ENCODE measurements at places on chromosomes 7 and 10.

DNA sequence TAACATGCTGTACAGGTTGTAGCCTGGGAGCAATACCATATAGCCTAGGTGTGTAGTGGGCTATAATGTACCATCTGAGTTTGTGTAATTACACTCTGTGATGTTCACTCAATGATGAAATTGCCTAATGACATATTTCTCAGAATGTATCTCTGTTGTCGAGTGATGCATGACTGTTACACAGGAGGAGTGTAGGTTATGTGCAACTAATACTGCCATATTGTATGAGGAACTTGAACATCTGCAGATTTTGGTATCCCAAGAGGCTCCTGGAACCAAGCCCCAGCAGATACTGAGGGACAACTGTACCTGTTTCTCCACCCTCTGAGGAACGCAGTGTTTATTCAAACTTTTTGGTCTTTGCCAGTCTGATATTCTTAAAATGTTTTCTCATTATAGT, 38.6 kb downstream of the NACAD start:
- no peak for DNase-seq

- no peak for DNase-seq
Measured at GRCh38 chr10:22978287-22978686, 50.4 kb downstream of the ARMC3 start.

GRCh38 chr10:107356396-107356795, 191.9 kb upstream of the SORCS1 start:
- no peak for DNase-seq

DNA sequence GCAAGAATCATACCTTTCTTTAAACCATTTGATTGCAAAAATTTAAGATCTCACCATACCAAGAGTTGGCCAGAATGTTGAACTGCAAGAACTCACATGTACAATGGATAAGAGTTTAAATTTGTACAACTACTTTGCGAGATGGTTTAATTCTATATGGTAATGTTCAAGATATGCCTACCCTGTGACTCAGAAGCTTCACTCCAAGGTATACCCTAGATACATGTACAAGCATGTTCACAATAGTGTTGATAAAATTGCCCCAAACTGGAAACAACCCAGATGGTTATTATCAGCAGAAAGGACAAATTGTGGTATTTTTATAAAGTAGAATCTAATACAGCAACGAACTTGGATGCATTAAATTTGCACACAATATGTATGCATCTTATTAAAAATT, 25.1 kb upstream of the RAB18 start:
- DNase-seq: no peak

GRCh38 chr7:85023916-85024315, 162.9 kb downstream of the SEMA3D start:
- DNase-seq: no peak

DNA sequence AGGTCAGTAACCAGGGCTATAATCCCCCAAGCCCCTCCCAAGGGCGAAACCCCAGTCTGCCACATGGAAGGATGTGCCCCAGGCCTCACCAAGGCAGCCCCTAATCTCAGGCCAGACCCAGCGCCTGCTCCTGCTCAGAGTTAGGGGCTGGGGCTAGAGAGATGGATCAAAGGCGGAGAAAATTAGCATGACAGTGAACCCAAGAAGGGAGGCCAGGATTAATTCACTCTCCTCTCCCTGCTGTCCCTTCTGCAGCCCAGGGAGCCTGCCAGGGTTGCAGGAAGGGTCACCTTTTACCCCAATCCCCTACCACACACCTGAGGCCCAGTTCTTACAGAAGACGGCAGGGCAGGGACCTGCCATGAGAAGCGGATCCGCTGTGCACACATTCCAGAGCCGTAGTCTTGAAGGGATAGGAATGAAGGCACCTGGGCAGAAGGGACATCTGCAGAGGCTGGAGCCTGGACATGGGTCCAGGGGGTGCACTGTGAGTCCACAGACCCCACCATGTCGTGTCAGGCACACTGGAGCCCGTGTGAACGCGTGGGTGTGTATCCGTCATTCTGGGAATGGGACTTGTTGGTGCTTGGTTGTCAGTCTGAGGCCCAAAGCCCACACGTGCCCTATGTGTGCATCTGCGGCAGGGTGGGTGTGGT, 11.9 kb upstream of the ZMIZ1 start:
- no peak for DNase-seq

DNA sequence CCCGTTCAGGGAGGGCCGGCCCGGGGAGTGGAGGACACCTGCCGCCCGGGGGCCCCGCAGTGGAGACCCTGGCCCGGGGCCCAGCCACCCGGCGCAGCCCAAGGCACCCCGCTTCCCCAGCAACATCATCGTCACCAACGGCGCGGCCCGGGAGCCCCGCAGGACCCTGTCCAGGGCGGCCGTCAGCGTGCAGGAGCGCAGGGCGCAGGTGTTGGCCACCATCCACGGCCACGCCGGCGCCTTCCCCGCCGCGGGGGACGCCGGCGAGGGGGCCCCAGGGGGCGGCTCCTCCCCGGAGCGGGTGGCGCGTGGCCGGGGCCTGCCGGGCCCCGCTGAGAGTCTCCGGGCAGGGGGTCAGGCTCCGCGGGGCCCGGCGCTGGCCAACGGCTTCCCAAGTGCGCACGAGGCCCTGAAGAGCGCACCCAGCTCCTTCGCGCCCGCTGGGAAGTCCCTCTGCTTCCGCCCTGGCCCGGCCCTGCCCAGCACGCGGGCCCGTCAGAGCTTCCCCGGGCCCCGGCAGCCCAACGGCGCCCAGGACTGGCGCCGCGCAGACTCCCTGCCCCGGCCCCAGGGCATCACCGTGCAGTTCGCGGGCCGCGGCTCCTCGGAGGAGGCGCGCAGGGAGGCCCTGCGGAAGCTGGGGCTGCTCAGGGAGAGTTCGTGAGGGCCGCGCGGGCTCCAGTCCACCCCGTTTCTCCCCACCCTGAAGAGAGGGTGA, 46.7 kb downstream of the PROSER2 start:
- DNase-seq: no peak

DNA sequence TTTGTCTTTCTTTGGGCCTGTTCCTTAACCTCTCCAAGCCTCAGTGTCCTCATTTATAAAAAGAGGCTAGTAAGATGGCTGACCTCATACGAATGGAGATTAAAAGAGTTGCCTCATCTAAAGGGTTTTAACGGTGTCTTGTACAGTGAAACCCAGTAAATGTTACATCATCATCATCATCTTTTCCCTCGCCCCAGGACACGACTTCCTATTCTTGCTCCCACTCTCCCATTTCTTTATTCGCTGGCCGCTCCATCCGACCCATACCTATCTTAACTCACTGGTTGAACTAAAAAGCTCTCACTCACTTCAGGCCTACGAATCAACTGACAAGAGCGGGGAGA, 554 bp downstream of the FRA10AC1 start:
- DNase-seq: no peak

DNA sequence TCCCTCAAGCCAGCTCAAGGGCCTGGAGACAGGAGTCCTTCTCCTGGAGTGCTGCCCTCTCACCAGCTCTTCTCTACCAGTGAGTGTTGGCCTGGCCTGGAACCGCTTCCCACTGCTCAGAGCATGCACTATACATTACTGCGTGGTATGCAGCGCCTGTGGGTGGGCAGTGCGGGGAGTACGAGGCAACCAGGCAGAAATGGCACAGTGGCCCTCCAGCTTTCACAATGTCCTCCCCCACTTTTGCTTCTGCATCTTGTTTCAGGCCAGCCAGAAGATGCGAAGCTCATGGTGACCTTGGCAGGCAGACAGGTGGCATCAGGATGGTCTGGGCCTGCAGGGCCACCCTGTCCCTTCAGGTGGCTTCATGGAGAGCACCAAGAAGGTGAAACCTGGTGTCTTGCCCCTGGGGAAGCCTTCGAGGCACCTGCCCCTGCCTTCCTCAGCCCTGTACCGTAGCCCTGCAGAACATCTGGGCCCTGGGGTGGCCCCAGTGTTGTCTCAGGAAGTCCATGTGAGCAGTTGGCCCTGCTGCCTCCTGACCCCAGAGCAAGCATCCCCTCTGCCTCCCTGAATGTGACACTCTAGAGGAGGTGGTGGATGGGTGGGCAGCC, 35.8 kb downstream of the RASGEF1A start:
- no peak for DNase-seq

GRCh38 chr10:112855134-112855533, 94.9 kb upstream of the TCF7L2 start:
- DNase-seq: no peak

DNA sequence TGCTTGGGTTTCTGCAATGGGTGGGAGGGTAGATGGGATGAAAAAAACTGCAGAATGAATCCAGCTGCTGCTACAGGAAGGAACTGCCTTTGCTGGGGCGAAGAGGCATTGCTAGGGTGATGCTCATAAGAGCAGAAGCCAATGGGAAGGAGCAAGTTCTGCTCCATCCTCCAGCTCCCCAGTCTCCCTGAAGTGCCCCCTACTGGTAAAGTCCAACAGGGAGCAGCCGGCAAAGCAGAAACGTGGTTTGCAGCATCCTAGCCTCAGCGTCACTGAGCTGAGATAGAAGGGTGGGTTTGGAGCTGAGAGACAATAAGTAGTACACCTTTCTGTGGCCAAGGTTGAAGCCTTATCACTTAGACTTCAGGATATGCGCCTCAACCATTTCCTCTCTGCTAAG, 220.5 kb downstream of the CCSER2 start:
- DNase-seq: no peak

GRCh38 chr10:131692686-131693334, 208.0 kb upstream of the PPP2R2D start:
- no peak for DNase-seq

- DNase-seq: no peak
Measured at GRCh38 chr10:79093658-79094411, 25.1 kb downstream of the ZMIZ1 start.

- DNase-seq: no peak
Measured at GRCh38 chr7:159177284-159177953, 32.8 kb upstream of the VIPR2 start.

- DNase-seq: no peak
Measured at GRCh38 chr7:155166673-155167370, 96.7 kb downstream of the HTR5A start.

DNA sequence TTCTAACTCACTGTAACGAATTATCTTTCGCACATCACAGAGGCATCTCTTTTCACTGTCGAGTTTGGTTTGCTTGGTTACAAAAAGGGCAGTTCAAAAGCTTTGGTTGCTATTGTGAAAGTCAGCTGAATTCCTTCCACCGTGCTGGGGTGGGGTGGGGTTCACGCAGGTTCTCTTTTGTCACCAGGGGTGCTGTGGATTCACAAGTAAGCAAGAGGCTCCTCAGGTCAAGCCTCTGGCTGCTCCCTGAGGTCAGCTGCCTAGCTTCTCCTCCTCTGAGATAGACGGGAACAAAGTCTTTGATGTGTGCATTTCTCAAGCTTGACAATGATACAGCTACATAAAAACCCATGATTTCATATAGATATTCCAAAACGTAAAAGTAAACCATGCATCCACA, 47.7 kb downstream of the EGFR start:
- no peak for DNase-seq

DNA sequence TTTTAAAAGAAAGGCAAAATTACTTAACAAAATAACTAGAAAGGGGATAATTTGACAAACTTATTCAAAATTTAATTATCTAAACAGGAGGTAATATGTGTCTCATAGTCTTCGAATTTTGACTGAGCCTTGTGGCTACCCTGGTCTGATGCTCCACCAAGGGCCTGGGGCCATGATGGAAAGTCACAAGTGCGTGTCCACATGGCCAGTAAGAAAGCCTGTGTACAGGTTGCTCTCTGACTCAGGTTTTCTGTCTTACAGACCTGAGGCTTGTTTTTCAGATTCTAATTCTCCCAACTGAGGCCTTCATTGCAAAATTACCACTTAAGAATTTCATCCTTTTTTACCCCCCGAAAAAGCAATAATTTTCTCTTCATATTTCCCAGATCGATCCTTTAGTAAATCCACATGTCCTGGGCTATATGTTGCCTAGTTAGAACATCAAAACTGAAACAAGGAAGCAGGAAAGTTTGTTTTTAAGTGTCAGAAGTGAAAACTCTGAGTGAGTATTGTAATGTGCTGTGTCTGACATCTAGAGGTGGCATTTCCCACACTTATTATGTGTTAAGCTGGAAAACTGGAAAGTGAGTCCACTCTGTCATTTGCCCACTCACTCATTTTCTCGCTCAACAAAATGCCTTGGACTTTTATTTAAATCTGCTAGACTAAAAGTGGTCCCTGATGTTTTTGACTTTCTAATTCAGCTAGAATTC, 10.0 kb downstream of the CYP3A43 start:
- no peak for DNase-seq

DNA sequence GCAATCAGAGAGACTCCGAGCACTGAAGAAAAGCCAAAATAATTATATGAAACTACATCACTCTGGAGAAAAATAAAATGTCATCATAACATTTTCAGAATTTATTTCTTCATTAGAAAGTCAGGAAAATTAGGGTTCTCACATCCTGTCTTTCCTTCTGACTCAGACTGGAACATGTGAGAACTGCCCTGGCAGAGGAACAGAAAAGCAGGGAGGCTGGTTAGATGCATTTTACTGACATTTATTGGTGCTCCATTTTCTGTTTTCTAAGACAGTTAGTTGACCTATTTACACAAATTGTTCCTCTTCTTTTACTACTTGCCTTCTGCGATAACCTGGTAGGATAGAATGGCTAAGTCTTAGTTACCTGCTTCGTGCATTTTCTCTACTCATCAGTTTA, 58.6 kb upstream of the ANK3 start:
- DNase-seq: no peak

DNA sequence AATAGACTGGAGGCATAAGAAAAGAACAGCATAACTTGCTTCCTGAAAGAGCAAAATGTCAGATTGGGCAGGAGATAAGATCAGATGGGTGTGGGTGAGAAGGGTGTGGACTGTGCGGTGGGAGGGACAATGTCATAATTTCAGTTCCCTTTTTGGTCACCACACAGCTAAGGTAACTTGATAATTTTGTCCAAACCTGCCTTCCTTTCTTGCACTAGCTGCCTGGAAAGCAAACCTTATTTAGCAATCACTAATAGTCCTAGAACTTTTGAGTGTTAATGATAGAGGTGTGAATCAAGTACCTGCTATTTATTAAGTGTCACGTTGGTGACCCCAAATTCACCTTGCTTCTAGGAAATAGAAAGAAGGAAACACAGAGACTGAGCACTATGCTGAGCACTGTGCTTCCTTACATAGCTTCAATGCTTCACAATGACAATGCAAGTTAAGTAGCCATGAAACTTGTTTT, 72.4 kb upstream of the SP4 start:
- DNase-seq: peak; percentile 19

DNA sequence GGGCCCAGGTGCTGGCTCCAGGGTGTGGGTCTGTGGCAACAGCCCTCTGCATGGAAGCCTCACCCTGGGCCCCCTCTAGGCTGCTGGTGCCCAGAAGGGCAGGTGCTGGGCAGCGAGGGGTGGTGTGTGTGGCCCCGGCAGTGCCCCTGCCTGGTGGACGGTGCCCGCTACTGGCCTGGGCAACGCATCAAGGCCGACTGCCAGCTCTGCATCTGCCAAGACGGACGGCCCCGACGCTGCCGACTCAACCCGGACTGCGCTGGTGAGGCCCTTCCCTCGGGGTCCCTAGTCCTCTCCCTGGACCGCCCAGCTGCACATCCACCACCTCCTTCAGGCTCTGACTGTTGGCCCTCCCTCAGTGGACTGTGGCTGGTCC, 18.8 kb upstream of the ZNF467 start:
- no peak for DNase-seq

GRCh38 chr10:96188916-96189315, 58.8 kb downstream of the ZNF518A start:
- DNase-seq: no peak

- no peak for DNase-seq
Measured at GRCh38 chr10:119826771-119827170, 45.9 kb downstream of the MCMBP start.
